RWPE2 (cell line): ENCODE measurements at places on chromosomes 11 and 22.

GRCh38 chr11:27410272-27410671 is 47.3 kb upstream of the CCDC34 start:
- H3K36me3 ChIP-seq: no peaks in the 10 kb centered on the region
- no peak overlapping the region for H3K27ac ChIP-seq
- DNase-seq: no peak
- H3K4me3 ChIP-seq: no peak overlapping the region
- no peaks in the 10 kb centered on the region for H3K27me3 ChIP-seq

DNA sequence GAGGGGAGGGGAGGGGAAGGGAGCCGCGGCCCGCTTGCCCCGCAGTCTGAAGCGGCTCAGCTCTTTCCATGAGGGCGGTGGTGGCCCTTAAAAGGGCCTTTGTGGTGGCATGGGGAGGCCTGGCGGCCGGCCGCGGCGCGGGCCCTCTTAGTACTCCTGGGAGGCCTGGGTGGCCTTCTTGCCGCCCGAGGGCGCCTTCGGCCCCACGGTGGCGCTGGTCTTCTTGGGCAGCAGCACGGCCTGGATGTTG is 6.9 kb downstream of the DPAGT1 start:
- H3K27me3 ChIP-seq: no peaks in the 10 kb centered on the region
- H3K36me3 ChIP-seq: peaks cover 53% of the 10 kb centered on the region
- no peak for DNase-seq

DNA sequence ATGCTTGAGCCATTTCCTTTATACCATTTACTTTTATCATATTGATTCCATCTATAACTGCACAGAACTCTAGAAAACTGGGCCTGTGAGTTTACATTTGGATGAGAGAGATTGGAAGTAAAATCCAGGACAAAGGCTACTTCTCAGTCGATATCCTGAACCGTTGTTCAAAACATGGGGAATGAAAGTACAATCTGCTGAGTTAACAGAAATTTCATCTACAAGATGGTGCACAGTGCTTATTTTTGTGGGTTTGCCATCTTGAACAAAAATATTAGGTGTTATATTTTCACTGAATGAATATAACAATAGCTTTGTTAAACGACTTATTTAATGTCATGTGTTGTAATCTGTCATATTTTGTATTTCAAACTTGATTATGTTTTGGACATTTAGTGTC is 622.6 kb downstream of the LUZP2 start:
- H3K27me3 ChIP-seq: no peaks in the 10 kb centered on the region
- no peaks in the 10 kb centered on the region for H3K36me3 ChIP-seq

DNA sequence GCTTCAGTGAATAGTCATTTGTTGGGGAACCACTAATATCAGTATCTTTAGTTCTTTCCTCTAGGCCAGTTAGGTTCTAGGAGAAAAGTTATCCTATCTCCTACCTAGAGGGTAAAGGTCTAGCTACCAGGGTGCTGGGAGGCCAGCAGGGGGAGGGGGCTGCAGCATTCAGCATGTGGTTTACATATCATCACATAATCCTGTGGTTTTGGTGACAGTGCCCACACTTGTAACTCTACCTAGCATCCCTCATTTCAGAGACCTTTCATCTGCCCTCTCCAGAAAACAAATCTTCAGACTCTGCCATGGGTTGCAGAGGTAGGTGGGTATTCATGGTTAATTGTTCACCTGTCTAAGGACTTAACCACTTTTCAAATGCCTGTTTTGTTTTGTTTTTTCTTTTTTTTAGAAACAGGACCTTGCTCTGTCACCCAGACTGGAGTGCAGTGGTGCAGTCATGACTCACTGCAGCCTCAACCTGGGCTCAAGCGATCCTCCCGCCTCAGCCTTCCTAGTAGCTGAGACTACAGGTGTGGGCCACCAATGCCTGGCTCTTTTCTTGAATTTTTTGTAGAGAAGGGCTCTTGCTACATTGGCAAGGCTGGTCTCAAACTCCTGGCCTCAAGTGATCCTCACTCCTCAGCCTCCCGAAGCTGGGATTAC is 146.8 kb downstream of the ENTHD1 start:
- no peaks in the 10 kb centered on the region for H3K4me1 ChIP-seq
- no peak for DNase-seq
- no peak overlapping the region for H3K4me3 ChIP-seq
- peaks cover 21% of the 10 kb centered on the region for H3K27me3 ChIP-seq
- no peaks in the 10 kb centered on the region for H3K36me3 ChIP-seq

GRCh38 chr11:34650528-34650927 is 29.6 kb downstream of the EHF start:
- H3K27me3 ChIP-seq: no peaks in the 10 kb centered on the region
- H3K27ac ChIP-seq: no peak overlapping the region
- DNase-seq: no peak
- peaks cover 9% of the 10 kb centered on the region for H3K36me3 ChIP-seq
- peaks cover 38% of the 10 kb centered on the region for H3K4me1 ChIP-seq

GRCh38 chr11:120818097-120818496 is 205.8 kb upstream of the TBCEL start:
- no peak for DNase-seq
- peaks cover 9% of the 10 kb centered on the region for H3K27me3 ChIP-seq
- H3K4me3 ChIP-seq: no peak overlapping the region
- H3K36me3 ChIP-seq: no peaks in the 10 kb centered on the region
- no peak overlapping the region for H3K27ac ChIP-seq

GRCh38 chr11:84056653-84057376 is 770.6 kb upstream of the CCDC90B start:
- no peak overlapping the region for H3K27ac ChIP-seq
- H3K4me1 ChIP-seq: no peaks in the 10 kb centered on the region
- no peaks in the 10 kb centered on the region for H3K27me3 ChIP-seq
- no peaks in the 10 kb centered on the region for H3K36me3 ChIP-seq

DNA sequence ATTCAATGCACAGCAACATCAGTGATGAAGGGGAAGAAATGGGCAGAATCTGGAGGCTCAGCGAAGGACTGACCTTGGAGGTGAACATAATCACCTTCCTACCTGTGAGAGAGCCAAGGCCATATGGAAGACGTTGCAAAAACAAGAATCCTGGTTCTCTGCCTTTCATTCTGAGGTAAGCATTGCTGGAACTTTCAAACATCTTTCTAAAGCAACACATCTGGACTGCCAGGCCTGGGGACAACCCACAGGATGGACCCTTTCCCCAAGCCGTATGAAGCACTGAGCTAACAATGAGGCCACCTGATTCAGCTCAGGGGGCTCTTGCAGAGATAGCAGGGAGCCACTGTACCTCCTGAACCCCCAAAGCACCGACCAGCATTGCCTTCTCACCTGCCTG is 70.5 kb downstream of the ETS1 start:
- H3K36me3 ChIP-seq: peaks cover 88% of the 10 kb centered on the region
- no peak for DNase-seq
- peaks cover 58% of the 10 kb centered on the region for H3K4me1 ChIP-seq
- no peaks in the 10 kb centered on the region for H3K27me3 ChIP-seq
- H3K4me3 ChIP-seq: no peak overlapping the region

DNA sequence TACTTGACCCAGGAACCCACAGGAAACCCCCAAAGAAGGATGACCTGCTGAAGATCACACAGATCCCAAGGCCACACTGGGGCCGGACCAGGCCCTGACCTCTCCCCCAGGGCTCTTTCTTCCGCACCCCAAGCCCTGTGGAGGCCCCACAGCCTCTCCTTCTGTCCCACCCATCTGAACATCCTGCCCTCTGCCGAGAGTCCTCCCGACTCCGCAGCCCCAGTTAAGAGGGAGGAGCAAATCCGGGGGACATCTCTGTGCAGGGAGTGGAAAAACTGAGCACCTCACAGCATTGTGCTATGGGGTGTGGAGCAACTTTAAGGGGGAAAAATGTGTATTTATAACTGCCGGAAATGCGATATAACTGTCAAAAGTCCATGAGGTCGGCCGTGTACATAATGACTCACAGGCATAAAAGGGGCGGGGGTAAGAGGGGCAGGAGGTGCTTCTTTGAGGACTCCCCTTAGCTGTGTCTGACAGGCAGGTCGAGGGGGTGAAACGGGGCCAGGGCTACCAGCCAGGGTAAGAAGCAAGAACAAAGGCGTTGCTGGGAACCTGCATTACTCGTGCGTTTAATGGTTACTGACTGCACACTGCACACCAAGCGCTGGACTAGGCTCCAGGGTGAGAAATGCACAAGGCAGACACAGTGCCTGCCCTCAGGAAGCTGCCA is 57.2 kb downstream of the WNT11 start:
- no peak overlapping the region for H3K4me3 ChIP-seq
- H3K27me3 ChIP-seq: no peaks in the 10 kb centered on the region
- no peak for DNase-seq
- H3K27ac ChIP-seq: no peak overlapping the region
- H3K36me3 ChIP-seq: no peaks in the 10 kb centered on the region
